ENCODE measurements at places on chromosomes 11 and 22.

- no peak for DNase-seq
These were observed 659 bp upstream of the TEAD1 start for GRCh38 chr11:12673601-12673923.

GRCh38 chr11:33507967-33508366, 192.7 kb downstream of the C11orf91 start:
- DNase-seq, result no peak

GRCh38 chr22:49307870-49308269, 519.8 kb downstream of the BRD1 start:
- no peak for DNase-seq

- DNase-seq, result no peak
These were observed 12.8 kb downstream of the TTLL12 start for GRCh38 chr22:43173976-43174720.

GRCh38 chr22:27273436-27273835, 528.1 kb downstream of the MN1 start:
- no peak for DNase-seq

DNA sequence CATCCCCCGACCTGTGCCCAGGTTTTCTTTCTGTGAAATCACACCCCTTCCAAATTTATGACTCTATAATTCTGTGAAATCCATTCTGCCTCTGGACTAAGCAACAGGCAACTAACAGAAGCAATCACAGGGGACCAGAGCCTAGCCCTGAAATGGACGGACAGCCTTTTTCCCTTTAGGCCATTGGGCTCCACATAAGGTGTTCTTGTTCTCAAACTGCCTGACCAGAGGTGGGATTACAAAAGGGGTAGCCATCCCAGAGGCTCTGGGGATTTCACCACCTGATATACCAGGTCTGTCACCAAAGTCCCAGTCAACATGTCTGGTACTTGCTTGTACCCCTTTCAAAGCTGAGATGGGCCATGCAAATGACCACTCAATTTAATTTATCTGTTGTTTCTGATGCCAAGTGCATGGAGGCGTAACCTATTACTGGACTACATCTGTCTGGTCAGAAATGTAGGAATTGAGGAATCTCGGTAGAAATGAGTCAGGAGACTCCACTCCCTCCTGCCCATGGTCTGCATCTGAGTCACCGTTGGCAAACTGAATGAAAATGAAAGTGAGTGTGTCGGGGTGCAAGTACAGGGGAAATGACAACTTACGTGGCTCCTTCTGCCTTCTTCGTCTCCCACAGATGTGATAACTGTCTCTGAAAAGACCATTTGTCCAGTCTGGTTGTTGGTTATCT, 10.2 kb downstream of the DKK3 start:
- no peak for DNase-seq

DNA sequence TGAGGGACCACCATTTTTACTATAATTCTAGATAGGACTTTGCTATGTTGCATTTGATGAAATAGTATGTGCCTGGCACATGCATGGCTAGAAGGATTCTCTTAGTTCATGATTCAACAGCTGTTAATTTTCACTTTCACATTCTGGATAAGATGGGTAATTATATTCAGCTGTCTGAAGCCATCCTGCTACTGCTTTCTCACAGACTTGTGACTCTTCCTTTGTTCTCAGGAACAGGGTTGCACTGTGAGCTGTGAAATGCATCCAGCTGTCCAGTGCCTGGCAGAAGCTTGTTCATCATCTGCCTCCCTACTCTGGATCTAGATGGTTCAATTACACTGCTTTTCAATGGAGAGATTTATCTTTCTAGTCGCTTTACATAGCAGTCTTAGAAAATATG, 610.1 kb upstream of the ANO5 start:
- no peak for DNase-seq

GRCh38 chr22:23859201-23859600, 1.5 kb downstream of the SLC2A11 start:
- no peak for DNase-seq

DNA sequence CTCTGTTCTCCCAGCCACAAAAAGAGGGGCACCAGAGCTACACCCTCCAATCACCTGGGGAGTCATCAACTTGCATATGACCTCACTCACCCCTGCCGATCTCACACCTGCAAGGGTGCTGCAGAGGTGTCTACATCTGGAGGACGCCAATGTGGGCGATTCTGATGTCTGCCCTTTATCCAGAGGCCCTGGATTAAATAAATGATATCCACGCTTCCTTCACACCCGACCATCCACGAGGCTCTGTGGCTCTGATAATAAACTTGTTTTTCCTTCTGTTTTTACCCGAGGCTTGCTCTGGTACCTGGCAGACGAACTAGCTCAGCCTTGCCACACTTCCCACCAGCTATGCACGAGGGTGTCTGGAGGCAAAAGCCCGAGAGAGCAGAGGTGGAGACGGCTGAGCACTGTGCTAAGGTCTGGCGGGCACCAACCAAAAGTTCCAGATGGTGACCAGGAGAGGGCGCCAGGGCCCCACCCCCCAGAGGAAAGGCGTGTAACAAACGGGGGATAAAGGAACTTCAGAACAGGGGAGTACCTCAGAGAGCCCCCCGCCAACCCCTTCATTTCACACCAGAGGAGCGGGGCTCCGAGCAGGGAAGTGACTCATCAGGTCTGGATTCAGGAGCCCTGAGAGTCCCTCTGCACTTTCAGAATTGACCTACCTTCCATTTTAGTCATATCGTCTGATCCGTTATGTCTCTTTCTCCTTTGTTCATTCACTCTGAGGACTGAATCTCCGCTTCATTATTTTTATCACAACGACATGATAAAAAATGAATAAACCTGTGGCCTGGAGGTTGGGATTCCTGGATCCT, 13.5 kb downstream of the SCN3B start:
- no peak for DNase-seq

DNA sequence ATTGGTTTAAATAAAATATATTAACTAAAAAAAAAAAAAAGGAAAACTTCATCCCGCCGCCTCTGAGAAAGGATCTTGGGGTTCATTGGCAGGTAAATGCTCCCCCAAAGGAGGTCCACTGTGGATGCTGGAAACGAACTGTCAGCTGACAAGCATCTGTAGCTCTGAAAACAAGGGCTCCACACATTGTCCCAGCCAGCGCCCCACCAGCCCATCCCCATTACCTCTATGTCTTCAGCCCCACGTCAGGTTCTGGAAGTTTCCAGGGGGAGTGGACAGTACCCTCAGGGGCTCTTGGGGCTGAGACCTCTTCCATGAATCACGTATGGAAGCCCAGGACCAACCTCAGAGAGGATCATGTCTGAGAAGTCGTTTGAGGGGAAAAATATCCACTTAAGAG, 66.4 kb upstream of the WNT7B start:
- DNase-seq, result no peak

DNA sequence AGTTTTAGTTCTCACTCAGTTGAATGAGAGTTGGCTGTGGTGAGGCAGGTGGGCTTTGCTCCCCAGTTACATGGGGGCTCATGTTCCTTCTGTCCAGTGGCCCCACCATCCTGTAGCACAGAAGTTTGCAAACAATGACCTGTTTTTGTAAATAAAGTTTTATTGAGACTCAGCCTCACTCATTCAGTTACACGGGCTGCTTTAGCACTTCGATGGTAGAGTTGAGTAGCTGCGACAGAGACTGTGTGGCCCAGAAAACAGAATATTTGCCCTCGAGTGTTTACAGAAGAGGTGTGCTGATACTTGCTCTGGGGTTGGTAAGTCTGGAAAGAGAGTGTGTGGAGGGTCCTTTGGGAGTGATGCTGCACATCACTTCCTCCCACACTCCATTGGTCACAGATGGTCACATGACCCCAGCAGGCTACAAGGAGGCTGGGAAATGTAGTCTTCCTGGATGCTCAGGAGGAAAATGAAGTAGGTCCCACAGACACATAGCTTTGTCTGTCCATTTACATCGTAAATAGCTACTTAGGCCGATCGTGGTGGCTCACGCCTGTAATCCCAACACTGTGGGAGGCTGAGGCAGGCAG, 34.6 kb downstream of the IFT27 start:
- DNase-seq, result no peak

GRCh38 chr22:24419475-24419850, 7.9 kb upstream of the ADORA2A start:
- DNase-seq, result no peak

DNA sequence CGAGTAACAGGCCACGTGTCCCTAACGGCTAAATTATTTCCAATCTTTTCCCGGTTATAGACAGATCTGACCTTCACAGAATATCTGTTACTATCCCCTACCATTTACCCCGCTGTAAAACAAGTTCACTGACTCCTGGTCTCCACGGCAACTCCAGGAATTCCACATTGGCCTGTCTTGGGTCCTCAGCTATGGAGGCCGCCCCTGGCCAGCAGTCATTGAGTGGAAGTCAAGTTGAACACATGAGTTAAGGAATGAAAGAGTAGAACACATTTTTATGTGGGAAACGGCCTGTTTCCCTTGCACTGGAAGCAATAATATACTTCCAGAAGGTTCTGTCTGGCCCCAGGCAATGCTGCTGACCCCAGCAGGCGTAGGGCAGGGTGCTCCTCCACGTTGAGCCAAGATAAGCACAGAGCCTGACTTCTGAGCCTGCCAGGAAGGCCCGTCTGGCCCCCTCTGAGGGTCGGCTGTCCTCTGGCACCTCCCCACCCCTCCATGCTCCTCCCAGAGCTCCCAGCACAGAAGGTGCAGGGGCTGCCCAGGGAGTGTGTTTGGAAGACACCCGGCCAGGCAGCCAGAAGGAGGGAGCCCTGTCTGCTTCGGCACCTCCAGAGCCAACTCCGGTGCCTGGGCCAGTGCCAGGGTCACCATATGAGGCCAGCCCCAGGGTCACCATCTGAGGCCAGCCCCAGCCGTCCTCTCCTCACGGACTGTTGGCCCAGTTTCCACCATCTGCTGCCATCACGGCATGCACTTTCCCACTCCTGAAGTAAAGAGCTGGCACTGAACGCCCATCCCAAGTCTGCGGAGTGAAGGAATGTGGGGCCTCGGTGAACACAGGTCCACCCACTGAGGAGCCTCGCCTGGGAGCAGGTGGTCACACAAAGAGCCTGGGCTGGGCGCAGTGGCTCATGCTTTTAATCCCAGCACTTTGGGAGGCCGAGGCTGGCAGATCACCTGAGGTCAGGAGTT, 813.2 kb downstream of the BRD1 start:
- DNase-seq, result no peak

DNA sequence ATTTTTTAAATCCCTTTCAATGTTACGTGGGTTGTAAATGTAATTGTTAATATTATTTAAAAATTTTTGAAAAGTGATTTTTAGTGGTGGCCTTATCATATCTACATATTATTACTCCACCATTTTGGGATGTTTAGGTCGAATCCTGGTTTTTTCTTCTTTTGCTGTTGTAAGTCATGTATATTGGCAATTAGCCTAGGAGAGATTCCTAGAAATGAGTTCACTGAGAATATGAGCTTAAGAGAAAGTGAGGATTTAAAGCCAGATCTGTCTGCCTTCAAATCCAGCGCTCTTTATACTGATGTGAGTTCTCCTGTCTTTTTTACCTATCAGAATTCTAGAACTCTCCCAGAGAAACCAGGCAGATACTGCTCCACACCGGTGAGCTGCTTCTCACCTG, 56.1 kb downstream of the PTPRJ start:
- DNase-seq, result no peak
